ENCODE measurements at places on chromosomes 3 and 15. TPM values are rescaled to one million over a fixed set of nuclear protein-coding genes. Genes with fewer than 3 reads are reported as not detected.

Gene DRD3
- not detected for total RNA-seq

Gene PP2D1
- not detected for total RNA-seq

Gene ITIH1
- not detected for total RNA-seq

Gene EPHB1
- total RNA-seq: 1.2 TPM

Gene TERC
- total RNA-seq: 4.0 TPM
